ENCODE measurements at places on chromosomes 7 and 10.

GRCh38 chr10:125843603-125844329, 20.4 kb downstream of the BCCIP start:
- no peak for DNase-seq

- DNase-seq = no peak
Observed at GRCh38 chr7:86844608-86845007, 200.9 kb downstream of the GRM3 start.

GRCh38 chr7:116572036-116572435, 47.2 kb downstream of the CAV1 start:
- no peak for DNase-seq

DNA sequence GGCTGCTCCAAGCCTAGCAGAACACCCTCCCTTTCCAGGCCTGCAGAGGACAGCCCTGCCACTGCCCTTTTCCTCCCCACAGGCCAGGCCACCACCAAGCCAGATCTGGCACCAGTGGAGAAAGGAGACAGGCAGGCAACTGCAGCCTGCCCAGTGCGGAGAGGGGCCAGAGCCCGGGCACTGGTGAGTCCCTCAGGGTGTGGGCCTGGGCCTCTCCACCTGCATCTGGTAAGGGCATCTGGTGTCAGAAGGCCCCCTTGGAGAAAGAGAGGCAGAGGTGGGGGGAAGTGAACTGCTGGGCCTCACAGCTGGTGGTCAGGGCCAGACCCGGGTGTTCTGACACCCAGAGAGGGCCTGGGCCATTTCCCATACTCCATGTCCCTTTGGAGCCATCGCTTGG, 27.9 kb downstream of the ZNF783 start:
- DNase-seq = no peak

DNA sequence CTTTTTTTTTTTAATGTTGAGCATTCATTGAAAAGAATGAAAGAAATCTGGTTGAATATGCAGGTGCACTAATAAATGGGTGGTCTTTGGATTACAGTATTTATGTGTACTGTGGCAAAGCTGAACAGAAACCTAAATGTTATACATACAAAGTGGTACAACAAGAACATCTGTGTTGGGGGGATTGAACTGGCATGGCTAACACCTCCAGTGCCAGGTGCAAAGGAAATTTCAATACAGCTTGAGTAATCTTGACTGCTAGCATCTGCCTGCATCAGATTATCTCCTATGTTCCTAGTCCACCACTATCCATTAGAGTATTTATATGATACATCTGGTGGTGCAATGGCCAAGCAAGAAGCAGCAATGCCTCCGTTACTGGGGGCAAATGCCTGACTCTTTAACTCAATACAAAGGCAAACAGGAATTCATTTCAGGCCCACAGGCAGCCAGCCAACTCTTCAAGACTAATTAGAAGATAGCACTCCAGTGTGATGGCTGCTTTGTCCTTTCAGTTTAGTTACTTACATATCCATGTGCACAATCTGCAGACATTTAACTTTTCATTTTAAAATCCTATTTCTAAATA, 220.5 kb upstream of the ETV1 start:
- no peak for DNase-seq

DNA sequence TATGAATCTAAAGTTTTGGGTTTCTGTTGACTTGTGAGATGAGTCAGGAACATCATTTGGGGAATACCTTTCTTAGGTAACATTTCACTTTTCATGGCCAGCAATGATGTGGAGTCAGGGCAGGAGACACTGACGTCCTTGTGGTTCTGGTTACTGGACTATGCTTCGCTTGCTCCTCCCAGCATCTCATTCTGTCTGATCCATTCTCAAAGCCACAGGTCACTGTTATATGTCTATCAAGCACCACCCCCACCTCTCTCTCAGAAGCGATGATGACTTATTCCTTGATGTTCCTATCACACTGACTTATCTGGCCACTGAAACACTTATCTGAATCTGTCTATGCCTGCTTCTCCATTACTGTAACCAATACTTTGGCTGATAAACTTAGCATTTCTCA, 51.6 kb downstream of the TES start:
- no peak for DNase-seq

- DNase-seq = no peak
Observed at GRCh38 chr7:132078891-132079735, 497.2 kb downstream of the PLXNA4 start.

Measured in stimulated activated effector memory CD8-positive, alpha-beta T cell treated with anti-CD3 and anti-CD28 coated beads, Interleukin-12 subunit alpha, Interleukin-12 subunit beta, amount 100 ng/mL, for 72 hours (primary cell).